ENCODE measurements at places on chromosomes 2 and 18.

- no peak for DNase-seq
Measured at GRCh38 chr2:216132585-216132984, 23.4 kb downstream of the XRCC5 start.

GRCh38 chr2:157443795-157444640 is at the start of gene CYTIP:
CYTIP (minus strand) TSS chr2:157444089; CDS start chr2:157444020, 69 bp downstream.
- DNase-seq = no peak

DNA sequence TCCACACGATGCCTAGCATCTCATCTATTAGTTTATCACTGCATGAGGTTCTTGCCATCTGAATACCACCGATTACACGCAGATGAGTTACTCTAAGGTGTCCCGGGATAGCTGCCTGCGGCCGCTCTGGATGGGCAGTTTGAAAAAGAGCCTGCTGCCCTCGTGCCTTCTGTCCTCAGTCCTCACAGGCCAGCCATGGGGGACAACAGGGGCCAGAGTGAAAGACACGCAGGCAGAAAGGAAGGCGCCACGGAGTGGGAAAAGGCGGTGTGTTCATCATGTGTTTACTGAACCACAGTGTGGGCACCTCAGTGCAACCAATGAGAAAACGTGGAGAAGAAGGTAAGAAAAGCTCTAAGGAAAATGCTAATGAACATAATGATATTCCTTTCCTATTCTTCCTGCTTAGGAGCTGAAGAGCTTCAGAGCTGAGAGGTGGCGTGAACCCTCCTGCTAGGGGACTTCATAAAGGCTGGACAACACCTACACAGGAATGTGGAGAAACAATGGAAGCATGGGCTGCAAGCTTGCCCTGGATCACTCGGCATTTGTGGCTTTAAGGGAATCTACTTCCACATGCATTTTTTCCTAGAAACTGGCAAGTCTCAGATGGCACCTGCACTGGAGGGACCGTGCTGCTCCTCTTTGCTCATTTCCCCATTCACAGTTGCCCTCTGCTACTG is 50.9 kb downstream of the CABYR start:
- DNase-seq = no peak

- DNase-seq = no peak
Measured at GRCh38 chr2:62800618-62801017, 95.1 kb downstream of the EHBP1 start.

GRCh38 chr2:40103590-40103989 is 324.5 kb upstream of the THUMPD2 start:
- DNase-seq = no peak

GRCh38 chr2:79832511-79833234 is 319.8 kb downstream of the CTNNA2 start:
- no peak for DNase-seq

DNA sequence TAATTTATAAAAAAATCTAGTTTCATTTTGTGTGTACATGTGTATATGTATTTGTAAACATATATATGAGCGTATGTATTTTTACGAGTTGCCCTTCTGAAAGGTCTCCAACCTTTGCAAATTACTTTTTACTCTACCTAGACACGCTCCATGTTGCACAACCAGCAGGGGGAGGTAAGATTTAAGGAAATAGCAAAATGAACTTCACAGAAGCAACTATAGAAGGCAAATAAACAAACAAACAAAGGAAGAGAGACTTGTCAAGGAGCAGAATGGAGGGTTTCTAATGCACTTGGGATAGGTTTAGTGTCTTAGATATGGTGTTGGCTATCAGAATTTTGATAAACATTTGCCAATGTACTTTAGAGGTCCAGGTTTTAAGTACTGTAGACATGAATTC is 820.5 kb upstream of the POU3F3 start:
- no peak for DNase-seq

GRCh38 chr18:78138983-78139496 is 840.6 kb upstream of the SALL3 start:
- DNase-seq = no peak

DNA sequence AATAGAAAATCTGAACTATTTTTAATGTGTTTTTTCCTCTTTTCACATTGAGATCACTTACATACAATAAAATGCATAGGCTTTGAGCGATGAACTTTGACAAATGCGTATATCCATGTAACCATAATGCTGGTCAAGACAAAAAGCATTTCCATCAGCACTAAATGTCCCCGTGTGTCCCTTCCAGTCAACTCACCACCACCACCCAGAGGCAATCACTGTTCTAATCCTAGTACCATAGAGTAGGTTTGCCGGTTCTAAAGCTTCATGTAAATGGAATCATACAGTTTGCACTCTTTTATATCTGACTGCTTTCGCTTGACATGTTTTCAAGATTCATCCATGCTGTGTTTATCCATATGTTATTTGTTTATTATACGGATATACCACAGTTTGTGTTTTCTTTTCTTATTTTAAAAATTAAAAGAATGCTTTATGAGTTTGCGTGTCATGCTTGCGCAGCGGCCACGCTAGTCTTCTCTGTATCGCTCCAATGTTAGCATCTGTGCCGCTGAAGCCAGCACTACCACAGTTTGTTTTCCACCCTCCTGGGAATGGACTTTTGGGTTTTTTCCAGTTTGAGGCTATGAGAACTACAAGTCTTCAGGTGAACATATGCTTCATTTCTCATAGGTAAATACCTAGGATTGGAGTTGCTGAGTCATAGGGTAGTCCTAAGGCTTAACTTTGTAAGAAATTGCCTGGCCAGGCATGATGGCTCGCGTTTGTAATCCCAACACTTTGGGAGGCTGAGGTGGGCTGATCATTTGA is 197.5 kb upstream of the CHAC2 start:
- no peak for DNase-seq

GRCh38 chr18:10381516-10381915 is 72.9 kb upstream of the APCDD1 start:
- DNase-seq = no peak

GRCh38 chr18:59448546-59448945 is 89.5 kb upstream of the LMAN1 start:
- DNase-seq = no peak

- DNase-seq = peak; percentile 66
Measured at GRCh38 chr2:229273723-229274338, 2.7 kb upstream of the PID1 start.

DNA sequence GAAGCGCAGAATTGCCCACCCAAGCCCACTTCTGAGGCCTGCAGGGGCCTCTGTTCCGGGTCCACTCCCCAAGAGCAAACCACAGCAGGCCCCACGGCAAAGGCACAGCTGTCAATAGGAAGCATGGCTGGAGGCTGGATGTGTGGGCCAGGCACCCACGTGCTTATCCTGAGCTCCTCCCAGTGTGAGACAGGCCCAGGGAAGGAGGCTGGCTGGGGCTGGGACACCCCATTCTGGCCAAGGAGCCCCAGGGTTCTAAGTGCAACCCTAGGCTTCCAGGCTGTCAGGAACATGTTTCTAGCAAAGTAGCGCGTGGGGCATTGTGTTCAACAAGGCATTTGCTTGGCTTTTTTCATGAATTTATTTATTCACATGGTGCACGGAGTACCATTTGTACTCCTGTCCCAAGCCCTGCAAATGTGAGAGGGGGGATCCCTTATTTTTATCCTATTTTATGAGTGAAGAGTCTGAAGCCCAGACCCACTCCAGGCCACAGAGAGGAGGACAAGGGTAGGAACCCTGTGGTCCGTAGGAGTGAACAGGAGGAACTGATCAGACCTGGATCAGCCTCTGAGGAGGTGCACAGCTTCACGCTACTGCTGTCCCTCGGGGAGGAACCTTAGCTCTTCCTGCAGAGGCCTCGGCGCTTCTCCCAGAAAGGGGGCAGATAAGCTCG is 6.1 kb upstream of the RAB17 start:
- DNase-seq = no peak

- DNase-seq = no peak
Measured at GRCh38 chr2:43047187-43047780, 179.1 kb downstream of the ZFP36L2 start.

- DNase-seq = no peak
Measured at GRCh38 chr2:127712999-127713398, 11.7 kb downstream of the SFT2D3 start.

- DNase-seq = no peak
Measured at GRCh38 chr18:47877892-47878291, 52.6 kb downstream of the SMAD2 start.

DNA sequence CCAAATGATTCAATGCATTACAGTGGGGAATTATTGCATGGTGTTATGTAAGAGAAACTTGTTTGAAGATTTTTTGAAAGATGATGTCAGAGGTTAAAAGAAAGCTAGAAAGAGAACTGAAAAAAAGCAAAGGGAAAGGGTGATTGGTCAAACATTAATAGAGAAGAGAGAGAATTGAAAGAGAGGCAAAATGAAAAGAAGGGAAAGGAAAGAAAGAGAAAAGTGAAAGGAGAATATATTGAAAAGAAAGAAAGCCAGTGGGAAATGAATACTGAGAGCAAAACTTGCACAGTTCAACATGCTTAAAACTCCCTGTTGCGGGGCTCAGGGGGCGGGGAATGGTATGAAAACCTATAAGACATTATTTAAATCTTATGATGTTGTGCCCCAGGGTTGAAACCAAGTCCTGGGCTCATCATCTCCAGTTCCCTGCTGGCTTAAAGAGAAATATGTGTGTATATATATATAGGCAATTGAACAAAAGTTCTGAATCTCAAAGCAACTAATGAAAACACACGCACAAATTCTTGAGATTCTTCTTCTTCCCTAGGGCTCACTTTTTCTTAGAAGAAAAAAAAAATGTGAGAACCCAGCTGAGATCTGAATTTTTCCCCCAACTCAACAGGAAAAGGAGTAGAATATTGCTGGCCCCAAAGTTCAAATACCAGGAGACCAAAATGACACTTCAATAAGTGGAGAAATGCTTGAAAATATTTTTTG is 2045.9 kb upstream of the CELF4 start:
- no peak for DNase-seq

DNA sequence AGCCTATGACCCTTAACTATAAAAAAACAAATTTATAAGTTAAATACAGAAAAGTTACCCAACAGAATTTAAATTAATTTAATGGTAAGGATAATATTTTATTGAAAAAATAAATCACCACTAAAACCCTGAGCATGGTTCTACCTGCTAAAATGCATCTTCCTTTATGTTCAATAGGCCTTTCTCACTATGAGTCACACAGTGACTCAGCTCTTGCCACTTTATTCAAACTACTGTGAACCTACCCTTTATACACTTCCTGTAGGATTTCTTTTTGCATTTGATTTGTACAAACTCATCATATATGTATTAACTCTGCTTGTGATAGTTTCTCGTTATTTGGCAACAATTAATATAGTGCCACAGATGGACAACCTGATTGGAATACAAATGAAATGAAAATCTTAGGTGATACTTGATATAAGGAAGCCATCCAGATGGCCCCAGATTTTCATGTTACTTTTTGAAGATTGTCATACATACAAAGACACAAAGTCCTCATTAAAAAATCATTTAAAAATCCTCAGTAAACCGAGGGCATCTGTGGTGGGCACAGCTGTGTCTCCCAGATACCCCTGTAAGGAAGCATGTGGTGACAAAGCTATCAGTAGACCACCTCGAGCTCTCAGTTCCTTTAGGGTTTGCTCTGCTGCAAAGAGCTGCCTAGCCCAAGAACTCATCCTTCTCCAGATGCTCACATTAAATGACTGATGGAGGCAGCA is 55.2 kb upstream of the COBLL1 start:
- no peak for DNase-seq

GRCh38 chr2:105925390-105925789 is 180.7 kb downstream of the NCK2 start:
- DNase-seq = no peak

DNA sequence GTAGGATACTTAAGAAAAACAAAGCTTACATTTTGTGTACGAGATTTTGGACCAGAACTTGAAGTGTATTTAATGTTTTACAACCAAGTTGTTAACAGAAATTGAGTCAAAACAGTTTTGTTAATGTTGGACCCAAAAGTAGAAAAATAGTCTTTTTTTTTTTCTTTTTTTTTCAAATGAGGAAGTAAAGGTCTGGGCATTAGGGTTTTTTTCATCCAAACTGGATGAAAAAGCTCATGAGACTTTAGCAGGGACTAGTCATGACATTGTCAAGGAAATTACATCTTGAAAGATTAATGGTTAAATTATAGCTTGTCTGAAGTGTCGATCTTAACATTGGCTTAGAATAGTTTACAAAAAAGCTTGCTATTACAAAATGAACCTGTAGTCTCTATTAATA is 32.3 kb downstream of the CCNT2 start:
- no peak for DNase-seq

Data from HEK293T (cell line).